ENCODE measurements at places on chromosomes 4 and X.
A peak's percentile ranks its signal among the peaks of the same experiment; 100 is the strongest.

GRCh38 chrX:13367950-13368349 lies 48.1 kb upstream of the ATXN3L start:
- no peak for DNase-seq

GRCh38 chrX:105706041-105706440 lies 116.3 kb upstream of the NRK start:
- no peak for DNase-seq

DNA sequence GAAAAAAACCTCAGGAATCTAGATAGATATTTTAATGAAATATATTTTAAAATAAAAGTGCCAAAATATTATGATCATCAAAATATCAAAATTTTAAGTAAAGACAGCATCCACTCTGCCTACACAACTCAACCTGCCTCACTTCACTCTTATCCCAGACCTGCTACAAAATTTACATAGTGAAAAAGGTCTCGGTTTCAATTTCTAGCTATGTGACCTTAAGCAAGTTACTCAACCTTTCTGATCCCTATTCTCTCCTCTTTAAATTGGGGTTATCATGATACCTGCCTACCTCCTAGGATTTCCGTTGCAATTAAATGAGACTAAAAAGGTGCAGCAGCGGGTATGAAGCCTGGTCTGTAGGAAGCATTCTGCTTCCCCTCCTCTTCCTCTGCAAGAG lies 72.9 kb downstream of the FAM114A1 start:
- no peak for DNase-seq

DNA sequence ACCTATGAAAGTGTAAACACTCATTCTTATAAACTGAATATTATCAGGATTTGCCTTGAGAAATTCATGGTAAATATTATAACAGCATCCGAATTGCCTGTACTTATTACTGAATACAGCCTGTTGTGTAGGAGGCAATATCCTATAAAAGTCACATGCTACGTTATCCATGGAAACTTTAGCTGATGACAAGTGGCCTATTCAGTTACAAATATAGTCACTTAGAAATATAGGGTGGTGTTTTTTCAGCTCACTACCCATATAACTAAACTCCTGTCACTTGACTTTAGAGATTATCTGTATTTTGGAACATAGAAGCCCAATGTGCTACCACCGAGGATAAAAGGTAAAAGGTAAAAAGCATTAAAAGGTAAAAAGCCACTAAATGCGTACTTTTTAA lies 493.4 kb downstream of the INPP4B start:
- no peak for DNase-seq

- DNase-seq = no peak
Measured at GRCh38 chr4:11152684-11153083, 276.0 kb downstream of the HS3ST1 start.

- DNase-seq = no peak
Measured at GRCh38 chrX:41382714-41383645, 49.0 kb downstream of the DDX3X start.

DNA sequence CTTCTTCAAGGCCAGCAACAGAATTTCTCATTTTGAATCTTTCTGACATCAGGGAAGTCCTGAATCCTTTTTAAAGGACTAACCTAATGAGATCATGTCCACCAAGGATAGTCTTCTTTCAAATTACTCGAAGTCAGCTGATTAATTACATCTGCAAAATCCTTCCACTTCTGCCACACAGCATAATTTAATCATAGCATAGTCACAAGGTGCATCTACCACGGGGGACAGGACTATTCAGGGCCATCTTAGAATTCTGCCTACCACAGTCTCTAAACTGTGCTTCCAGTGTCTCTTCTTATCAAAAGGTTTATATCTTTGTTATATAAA lies 53.7 kb downstream of the ATP10D start:
- DNase-seq = no peak

GRCh38 chr4:82275431-82276331 lies 98.1 kb downstream of the HNRNPD start:
- no peak for DNase-seq

- DNase-seq = no peak
Measured at GRCh38 chr4:186013419-186014186, 55.4 kb upstream of the TLR3 start.

DNA sequence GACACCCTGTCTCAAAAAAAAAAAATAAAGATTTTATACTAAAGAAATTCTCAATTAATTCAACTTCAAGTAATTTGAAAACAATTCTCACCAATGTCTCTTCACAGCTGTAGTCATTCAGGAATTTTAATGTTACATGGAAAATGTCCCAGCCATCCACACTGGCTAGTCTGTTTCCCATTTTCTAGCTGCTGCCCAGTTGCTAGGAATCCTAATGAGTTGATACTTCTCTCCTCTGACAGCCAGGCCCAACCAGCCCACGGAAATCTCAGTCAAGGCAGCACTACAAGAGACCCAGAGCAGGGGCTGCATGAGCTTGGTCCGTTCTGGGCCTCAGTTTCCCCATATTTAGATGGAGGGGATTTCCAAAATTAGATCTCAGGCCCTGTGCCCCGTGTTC lies 59.1 kb downstream of the CASP3 start:
- no peak for DNase-seq

DNA sequence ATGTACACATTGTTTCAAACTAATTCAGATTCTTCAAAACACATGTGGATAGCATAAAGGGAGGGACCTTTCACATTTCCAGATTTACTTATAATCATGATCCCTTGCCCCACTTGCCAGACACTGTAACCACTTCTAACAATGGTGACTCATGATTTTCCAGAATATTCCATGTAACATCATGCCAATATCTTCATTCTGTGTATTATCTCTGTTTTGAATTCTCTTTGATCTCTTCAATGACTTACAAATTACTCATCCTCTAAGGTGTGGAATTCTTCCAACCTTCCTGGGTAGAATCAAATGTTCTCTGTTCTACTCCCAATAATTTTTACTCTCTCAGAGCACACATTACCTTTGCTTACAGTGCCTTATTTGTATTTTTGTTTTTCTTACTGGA lies 517.1 kb downstream of the PCDH7 start:
- no peak for DNase-seq

DNA sequence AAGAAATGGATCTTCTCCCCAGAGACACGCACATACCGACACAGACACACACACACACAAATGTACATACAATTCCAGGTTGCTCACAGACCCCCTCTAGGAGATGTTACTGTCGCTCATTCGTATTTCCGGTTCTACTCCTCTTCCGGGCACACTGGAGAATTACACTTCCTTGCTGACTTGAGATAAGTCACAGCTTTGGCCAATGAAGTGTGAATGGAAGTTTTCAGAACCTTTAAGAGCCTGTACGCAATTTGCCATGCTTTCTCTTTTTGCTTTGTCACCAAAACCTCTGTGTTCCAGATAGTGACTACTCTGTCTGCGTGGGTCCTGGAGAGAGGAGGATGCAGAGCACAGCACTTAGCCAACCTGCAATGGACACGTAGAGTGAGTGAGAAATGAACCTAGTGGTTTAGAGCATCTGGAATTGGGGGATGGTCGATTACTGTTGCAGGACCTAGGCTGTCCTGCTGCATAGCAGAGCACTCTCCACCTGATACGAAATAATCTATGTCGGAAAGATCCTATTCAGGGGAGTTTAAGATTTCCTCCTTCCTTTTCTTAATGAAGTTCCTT lies 239.5 kb upstream of the TET2 start:
- no peak for DNase-seq

GRCh38 chr4:538542-539142 lies 37.5 kb downstream of the TMEM271 start:
- DNase-seq = no peak

- no peak for DNase-seq
Measured at GRCh38 chrX:85977218-85977617, 70.1 kb downstream of the CHM start.

GRCh38 chr4:180951312-180951711 lies 1291.9 kb upstream of the TENM3 start:
- DNase-seq = no peak

DNA sequence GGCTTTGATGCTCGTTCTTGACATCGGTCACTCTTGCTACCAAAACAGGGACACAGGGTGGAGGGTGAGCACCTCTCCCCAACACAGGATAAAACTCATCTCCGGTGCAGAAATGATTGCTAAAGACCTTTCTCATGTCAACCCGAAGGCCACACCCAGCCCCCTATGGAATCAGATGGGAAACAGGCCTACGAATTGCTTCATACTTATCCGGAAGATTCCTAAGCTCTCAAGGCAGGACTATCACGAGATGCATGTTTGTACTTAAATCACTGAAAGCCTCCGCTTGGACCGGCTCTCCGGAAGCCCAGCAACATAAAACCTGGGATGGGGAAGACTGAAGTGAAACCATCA lies 74.9 kb downstream of the MTMR1 start:
- DNase-seq = no peak

DNA sequence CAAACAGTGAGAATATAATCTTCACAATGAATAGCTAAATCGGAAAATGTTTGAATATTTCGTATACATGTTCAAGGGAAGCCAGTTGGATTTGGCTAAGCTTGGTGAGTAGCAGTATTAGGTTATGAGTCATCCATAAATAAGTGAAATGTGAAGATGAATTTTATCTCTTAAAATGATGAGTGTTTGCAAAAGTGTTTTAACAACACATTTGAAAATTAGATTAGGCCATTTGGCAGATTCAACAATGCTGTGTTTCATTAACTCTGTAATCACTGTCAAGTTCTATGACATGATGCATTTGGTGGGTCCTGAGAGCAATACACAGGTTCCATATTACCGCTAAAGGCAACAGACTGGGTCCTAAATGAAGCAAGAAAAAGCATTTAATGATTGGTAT lies 301.9 kb upstream of the PRPS2 start:
- DNase-seq = no peak

- no peak for DNase-seq
Measured at GRCh38 chr4:122604146-122604545, 16.7 kb downstream of the IL21 start.

GRCh38 chr4:87391576-87392054 lies 627 bp upstream of the HSD17B11 start:
- DNase-seq = no peak

- no peak for DNase-seq
Measured at GRCh38 chrX:12892716-12893115, 13.7 kb upstream of the TLR8 start.

GRCh38 chr4:24932515-24933225 lies 19.8 kb upstream of the CCDC149 start:
- DNase-seq = no peak

GRCh38 chrX:2715066-2715600 lies 24.0 kb downstream of the CD99 start:
- DNase-seq = no peak

DNA sequence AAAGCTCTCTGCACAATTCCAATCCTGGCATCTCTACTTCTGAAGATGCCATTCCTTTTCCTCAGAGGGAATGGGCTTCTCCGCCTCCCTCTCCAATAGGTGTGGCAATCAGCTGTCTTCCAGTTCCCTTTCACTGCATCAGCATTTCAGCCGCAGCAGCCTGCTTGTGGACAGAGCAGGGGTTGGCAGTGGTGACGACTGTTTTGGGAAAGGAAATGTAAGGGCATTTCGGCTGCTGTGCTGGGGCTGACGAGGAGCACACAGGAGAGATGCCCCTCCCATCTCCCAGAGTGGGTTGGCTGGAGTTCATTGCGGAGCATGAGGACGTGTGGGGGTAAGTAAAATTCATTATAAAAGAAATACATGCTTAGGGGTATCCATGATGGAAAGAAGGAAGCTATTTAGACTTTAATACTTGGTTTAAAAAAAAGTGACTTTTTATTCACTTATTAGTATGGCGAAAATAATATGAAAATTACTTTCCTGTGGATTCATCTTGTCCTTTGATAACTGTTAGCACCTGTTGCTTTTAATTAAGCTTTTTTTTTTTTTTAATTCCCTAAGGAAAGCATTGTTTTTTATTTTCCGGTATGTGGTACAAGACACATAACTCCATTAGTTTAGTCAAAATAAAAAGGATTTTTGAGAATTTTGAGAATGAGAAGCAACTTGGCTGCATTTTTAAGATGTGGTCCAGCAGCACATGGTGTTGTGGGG lies at the start of gene LIMCH1:
Gene LIMCH1, plus strand, starts transcription at position 141 of the 717 bp plus-strand sequence. CDS start 67,839 bp downstream, outside the sequence.
- DNase-seq = no peak

DNA sequence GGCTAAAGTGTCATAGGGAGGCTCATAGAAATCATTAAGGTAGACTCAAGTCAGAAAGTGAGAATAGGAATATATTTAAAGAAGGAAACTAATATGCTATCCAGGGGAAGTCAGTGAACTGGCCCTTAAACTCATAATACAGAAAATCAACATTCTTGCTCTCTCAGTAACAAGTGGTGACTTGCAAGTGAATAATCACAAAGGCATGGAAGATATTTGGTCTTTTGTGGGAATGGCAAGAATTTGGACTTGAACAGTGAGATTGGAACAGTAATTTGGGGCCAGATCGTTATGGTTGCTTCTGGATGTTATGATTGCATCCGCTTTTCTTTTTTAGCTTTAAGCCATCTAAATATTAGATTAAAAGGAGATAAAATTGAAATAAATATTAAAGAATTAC lies 103.8 kb downstream of the TBC1D19 start:
- no peak for DNase-seq

DNA sequence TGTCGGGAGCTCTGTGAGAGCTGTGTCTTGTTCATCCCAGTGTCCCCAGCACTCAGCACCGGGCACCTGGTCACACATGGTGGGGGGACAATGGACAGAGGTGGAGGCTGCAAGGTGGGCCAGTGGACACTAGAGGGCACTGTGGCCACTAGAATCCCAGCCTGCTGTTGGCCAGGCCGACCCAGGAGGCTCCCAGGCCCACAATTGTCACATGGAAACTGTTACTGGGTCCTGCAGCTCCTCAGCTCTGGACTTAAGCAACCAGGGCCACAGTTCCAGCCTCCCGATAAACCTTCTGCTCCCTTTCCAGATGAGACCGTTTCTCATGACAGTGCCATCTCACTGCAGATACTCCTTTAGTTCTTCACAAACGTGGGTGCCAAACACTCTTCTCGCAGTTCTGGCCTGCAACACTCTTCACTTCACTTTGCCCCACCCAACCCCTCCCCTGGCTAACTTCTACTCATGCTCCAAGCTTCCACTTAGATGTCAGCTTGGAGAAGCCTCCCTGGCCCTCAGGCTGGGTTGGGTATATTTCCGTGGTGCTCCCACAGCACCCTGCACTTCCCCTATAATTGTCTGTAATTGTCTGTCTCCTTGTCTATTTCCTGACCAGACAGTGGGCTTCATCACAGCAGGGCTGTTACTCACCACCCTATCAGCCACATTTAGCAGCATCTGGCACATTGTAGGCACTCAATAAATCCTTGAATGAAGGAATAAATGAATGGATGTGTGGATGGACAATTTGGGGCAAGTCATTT lies 3.5 kb upstream of the IQSEC2 start:
- DNase-seq = peak; percentile 46

DNA sequence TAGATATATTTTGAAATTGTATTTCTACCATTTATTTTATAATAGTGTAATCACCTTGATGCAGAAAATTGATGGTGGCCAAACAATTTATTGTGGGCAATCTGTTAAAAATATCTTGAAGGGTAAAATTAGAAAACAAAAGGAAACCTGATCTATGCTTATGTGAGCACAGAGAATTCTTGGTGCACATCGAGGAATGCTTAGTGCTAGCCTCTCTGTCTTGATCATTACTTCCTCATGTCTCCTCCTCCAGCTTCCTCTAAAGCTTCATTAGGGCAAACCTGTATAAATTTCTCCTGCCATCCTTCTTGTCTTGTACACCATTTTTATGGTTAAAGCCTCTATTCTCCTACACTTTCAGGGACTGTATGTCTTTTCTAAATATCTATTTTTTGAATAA lies 725.8 kb downstream of the RAPGEF2 start:
- no peak for DNase-seq

All from SHP77 treated with DMSO at 0.1 percent for 48 hours (cell line).